NB4 (cell line): ENCODE measurements at places on chromosomes 3 and 15.

DNA sequence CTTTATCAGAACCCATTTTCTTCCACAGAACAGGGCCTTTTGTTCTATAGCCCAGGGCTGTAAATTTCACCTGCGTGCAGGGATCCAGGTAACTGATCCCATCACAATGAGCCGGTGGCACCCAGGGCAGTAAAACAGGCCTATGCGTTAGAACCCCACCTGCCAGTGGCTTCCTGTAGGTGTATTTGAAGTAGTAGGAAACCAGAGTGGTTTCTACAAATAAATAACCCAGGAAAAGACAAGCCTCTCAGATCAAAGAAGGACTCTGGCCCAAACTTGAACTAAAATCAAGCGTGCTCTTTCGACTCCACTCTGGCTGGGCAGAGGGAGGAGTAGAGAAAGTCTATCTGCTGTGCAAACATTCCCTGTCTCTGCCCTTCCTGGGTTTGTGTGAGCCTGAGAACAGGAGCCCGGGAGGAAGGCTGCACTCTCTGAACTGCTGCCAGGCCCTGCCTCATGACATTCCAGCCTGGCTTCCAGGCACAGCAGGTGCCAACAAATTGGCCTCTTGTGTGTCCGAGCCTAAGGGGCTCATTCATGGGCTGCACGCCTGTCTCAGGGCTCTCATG is 77.7 kb downstream of the CEMIP start:
- no peak for DNase-seq

GRCh38 chr3:168249205-168249549 is 153.5 kb upstream of the GOLIM4 start:
- no peak for DNase-seq

- DNase-seq, result peak; percentile 36
These were observed 101.2 kb downstream of the NFKBIZ start for GRCh38 chr3:101950510-101950909.

- DNase-seq, result no peak
These were observed 12.4 kb downstream of the RTF1 start for GRCh38 chr15:41429003-41429890.

GRCh38 chr3:27431116-27431515 is 53.1 kb downstream of the SLC4A7 start:
- DNase-seq, result no peak

DNA sequence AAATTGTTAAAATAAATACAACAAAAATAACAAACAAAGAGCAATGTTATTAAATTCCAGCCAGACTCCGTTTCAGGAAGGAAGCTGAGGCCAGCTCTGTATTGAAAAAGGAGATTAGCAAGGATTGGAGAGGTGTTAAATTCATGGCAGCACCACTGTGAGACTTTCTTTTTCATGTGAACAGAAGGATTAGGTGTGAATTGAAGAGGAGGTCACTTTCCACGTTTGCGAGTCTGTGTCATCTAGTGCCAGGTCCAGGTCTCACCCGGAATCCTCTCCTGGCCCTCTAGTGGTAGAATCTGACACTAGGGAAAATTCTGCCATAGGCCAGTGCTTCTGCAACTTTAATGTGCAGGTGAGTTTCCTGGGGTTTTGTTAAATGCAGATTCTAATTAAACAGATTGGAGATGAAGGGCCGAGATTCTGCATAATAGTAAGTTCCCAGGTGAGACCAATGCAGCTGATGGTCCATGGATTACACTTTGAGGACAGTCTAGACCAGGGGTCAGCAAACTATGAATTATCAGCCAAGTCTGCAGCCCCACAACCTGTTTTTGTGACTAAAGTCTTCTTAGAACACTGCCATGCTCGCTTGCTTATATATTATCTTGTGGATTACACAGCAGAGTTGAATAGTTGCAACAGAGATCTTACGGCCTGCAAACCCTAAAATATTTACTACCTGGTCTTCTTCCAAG is 9.2 kb upstream of the SLC6A1 start:
- DNase-seq, result peak; percentile 36

DNA sequence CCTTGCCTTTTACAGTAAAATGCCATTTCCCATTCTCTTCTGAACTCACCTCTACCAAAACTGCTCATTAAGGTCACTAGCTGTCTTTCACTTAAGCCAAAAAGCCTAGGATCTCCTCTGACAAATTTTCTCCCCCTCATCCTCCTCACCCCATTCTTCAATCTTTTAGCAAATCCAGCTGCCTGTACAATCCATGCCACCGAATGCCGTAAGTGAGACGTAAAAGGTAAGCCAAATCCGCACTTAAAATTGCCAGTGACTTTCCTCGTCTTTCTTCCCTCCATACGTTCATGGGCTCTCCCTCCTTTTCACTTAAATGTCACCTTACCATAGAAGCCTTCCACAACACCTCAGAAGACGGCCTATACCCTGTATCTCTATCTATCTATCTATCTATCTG is 13.8 kb downstream of the PSMD6 start:
- DNase-seq, result no peak

DNA sequence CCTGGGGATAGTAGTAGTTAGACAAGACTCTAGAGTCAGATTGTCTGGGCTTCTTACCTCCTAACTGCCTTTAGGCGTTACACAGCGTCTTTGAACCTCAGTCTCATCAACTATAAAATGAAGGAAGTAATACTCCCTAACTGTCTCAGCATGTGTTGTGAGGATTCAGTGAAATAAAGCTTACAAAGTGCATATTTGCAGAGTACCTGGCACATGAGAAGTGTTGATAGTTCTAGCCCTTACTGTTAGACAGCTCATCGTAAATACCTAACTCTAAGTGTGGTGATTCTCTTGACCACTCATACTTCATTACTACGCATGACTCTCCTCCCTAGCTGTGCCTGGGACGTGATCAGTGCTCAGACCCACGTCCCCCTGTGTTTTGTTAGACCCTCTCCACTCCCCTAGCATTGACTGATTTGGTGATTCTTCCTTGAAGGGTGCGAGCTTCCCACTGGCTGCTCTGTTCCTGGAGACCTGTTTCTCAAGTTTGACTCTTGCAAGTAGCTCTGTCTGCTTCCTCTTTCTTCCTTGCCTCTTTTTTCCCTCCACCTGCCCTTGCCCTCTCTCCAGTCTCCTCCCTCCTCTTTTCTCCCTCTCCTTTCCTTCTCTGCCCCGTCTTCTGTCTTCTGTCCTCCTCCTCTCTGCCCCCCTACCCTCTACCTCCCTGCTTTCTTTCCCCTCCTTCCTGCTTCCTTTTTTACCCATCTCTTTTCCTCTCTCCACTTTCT is 124.2 kb downstream of the SLC25A26 start:
- peak; percentile 9 for DNase-seq

DNA sequence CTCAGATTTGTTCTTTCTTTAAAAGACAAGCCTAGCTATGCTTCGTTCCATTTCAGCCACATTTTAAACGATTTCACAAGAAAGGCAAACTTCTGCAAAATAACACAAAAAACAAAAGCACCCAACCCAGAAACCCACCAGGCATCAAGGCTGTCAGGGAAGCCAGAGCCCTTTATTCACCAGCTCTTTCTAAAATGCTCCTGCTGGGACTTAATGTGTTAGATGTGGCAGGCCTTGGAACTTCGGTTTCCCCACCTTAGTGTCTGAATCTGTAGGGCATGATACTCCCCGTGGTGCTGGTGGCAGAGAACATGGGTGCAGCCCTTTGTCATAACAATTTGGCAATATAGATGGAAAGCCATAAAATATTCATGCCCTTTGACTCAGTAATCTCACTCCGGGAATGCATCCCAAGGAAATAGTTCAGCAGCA is 56.8 kb upstream of the LCTL start:
- peak; percentile 23 for DNase-seq

GRCh38 chr3:31546162-31546561 is 13.4 kb downstream of the STT3B start:
- DNase-seq, result no peak

DNA sequence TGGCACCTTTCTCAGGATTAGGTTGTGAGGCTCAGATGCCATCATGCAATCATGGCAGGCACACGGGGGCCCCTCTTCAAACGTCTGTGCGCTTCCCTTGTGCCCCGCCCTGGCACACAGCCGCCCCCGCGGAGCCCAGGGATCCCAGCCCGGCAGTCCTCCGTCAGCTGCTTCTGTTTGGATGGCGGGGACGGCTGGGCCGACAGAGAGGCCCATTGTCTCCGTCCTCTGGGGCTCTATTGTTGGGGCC is 849 bp upstream of the HDAC11 start:
- DNase-seq, result no peak

DNA sequence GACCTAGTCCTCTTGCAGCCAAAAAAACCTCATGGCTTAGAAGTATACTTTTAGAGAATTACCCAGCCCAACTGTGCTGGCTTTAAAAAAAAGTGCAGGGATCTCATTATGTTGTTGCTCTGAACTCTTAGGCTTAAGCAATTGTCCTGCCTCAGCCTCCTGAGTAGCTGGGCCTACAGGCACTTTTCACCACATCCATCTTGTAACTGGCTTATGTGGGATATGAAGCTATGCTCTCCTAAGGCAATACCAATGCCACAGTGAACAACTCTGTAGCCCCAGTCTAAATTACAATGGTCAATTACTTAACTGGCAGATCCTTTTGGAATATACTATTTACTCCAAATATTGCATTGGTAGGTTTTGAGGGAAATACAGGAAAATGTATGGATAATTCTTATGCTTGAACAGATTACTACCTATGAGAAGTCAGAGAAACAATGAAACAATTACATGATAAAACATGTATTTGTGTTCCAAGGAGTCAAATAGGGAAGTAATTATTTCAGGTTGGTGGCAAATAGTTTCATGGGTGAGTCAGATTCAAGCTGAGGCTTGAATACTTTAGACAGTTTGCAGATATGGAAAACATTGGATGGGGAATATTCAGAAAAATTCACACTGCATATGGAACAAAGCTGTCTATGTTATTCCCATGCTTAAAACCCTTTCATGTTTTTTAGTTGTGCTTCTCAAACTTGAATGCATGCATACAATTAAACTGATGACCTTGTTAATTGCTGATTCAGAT is 34.6 kb upstream of the GPR149 start:
- no peak for DNase-seq

- no peak for DNase-seq
These were observed 54.8 kb upstream of the OXTR start for GRCh38 chr3:8824238-8824637.

- no peak for DNase-seq
These were observed 44.5 kb downstream of the SLC24A1 start for GRCh38 chr15:65666257-65666656.

GRCh38 chr3:44965165-44965564 is 10.8 kb downstream of the ZDHHC3 start:
- DNase-seq, result peak; percentile 54

GRCh38 chr3:13860001-13860400 is 19.9 kb downstream of the WNT7A start:
- DNase-seq, result no peak

GRCh38 chr3:71857956-71858355 is 73.0 kb upstream of the PROK2 start:
- DNase-seq, result no peak

- peak; percentile 33 for DNase-seq
These were observed 24.1 kb upstream of the MINAR1 start for GRCh38 chr15:79408041-79408440.

DNA sequence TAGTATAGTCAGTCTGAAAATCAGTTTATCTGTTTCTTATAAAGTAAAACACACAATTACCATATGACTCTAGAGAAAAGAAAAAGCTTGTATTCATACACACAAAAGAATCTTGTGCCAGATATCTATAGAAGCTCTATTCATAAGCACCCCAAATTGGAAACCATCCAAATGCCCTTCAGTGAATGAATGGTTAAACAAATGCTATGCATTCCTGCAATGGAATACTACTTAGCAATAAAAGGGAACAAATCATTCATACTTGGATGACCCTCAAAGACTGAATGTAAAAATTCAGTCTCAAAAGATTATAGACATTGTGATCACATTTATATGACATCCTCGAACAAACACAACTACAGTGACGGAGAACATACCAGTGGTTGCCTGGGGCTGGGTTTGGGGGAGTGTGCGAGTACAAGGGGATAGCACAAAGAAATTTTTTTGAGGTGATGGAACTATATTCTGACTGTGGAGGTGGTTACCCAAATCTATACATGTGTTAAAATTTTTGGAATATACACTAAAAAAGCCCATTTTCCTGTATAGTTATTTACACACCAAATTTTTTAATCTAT is 680.6 kb downstream of the NTRK3 start:
- no peak for DNase-seq

DNA sequence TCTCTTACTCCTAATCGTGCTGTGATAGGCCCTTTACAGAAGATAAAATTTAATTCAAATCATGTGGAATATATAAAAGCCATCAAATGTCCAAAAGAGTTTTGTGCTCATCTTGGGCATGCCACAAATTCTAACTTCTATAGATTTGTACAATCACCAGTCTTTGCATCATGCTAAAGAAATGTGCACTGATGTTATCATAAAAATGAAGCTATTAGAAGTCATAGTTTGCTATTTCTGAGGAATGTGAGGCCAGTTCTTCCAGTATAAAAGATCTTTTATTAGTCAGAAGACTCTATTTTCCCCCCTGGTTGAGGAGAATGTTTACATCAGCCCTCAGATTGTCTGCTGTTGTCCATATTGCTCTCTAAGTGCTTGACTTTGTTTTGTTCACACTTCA is 2.1 kb upstream of the ANXA2 start:
- DNase-seq, result no peak

DNA sequence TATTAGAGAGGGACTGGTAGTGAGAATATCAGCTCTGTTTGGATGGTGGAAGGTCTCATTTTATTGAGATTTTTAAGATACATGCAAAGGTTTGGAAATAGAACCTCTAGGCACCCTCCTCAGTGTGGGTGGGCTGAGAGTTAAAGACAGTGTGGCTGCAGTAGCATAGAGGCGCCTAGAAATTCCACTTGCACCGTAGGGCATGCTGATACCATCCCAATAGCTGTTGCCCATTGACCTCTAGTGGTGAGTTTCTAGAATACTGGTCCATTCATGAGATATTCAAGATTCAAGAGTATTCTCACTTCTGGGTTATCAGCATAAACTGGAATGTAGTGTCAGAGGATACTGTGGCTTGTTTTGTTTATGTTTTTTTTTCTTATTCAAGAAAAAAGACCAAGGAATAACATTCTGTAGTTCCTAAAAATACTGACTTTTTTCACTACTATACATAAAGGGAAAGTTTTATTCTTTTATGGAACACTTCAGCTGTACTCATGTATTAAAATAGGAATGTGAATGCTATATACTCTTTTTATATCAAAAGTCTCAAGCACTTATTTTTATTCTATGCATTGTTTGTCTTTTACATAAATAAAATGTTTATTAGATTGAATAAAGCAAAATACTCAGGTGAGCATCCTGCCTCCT is 87.2 kb downstream of the TGFBR2 start:
- DNase-seq, result peak; percentile 80

GRCh38 chr15:92159906-92160841 is 233.5 kb upstream of the ST8SIA2 start:
- DNase-seq, result no peak

DNA sequence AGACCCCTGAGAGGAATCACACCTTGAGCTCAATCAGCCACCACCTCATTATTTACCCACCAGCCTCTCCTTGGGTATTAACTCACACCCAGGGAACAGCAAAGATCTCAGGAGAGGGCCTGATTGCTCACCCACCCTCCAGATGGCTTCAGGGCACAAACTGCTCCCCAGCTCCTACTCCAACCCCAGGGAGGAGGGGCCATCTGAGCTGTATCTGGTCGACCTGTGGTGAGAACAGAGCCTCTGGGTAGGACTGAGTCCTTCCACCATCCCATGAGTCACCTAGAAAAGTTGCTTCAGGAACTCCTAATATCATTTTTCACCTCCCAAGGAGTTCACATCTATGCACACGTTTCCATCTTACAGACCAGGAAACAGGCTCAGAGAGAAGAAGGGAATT is 44.8 kb upstream of the HES1 start:
- DNase-seq, result peak; percentile 61
